Cerebellum (tissue), 4 donors: ENCODE measurements at places on chromosomes 16 and 17. TPM values are rescaled to one million over a fixed set of nuclear protein-coding genes. Genes with fewer than 3 reads are reported as not detected.

DNA sequence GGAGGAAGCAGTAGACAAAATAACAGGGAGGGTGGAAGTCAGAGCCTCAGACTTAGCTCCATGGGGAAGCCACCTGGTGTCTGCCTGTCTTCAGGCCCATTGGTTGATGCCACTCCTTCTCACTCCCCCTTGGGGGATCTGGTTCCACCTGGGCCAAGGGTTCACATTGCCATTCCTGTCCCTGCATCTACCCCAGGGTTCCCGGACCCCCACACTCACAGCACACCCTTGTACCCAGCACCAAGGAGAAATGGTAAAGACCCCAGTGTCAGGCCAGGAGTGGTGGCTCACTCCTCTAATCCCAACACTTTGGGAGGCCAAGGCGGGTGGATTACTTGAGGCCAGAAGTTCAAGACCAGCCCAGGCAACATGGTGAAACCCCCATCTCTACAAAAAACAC is 1.0 kb upstream of the CA7 start:
- DNase-seq = no peak

DNA sequence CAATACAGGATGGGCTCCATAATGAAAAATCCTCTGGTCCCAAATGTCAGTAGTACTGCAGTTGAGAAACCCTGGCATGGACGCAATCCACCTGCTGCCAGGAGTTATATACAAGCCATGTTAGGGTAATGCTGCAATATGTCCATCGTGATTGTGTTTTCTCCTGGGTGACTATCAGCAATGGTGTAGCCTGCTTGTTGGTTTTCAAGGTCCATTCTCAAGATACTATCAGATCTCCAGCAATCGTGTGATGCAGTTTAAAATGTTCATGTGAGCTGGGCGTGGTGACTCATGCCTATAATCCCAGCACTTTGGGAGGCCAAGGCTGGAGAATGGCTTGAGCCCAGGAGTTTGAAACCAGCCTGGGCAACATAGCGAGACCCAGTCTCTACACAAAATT is 24.0 kb downstream of the ABCC1 start:
- no peak for DNase-seq

Gene WNT9B
- 4.1 TPM for total RNA-seq

- no peak for DNase-seq
Observed at GRCh38 chr16:1788095-1788707, 5.3 kb downstream of the IGFALS start.

GRCh38 chr16:73544826-73545225 is 496.9 kb upstream of the ZFHX3 start:
- DNase-seq = no peak

Gene TMC8
- total RNA-seq = 1.6 TPM

Gene SLC52A1
- not detected for total RNA-seq

GRCh38 chr16:2450535-2450934 is 9.4 kb upstream of the TEDC2 start:
- no peak for DNase-seq
